ENCODE measurements at places on chromosomes 5 and 9.

- DNase-seq: no peak
These were observed 435.9 kb upstream of the MPDZ start for GRCh38 chr9:13715430-13715829.

GRCh38 chr9:107620801-107621200, 131.2 kb upstream of the KLF4 start:
- no peak for DNase-seq

DNA sequence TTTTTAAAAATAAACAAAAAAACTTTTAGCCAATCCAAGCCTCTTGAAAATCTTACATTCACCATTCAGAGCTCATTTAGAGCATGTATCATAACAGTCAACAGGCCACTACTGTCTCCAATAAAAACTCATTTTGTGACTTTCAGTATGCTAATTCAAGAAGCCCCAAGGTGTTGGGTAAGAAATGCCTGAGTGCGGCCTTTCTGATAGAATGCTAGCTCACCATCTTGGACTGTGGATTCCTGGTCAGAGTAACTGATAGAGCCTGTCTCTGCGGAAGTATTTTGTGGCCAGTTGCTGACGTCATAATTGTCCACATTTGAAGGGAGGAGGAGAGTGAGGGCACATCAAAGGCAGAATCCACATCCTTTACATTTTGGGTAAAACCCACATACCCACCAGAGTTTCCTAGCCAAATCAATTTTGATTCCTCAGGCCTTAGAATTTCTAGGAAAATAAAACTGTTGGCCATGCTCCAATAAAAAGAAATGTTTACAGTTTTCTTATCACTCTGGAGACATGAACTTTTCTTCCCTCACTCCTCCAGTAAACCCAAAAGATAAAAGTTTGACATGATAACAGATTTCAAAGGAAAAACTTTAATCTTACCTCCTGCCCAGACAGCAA, 41.1 kb upstream of the ERCC6L2 start:
- DNase-seq: no peak

DNA sequence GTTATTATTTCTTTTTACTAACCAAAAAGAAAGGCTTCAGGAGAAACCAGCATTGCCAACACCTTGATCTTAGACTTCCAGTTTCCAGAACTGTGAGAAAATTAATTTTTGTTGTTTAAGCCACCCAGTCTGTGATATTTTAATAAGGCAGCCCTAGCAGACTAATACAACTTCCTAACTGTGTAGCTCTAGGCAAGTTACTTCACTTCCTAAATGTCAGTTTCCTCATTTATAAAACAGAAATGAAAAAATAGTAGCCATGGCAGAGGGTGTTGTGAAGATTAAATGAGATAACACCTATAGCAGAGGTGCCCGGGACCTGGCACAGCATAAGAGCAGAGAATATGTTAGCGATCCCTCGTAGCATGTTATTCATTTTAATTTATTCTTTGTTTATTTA, 66.6 kb upstream of the HAND1 start:
- DNase-seq: no peak

- no peak for DNase-seq
These were observed 195.2 kb upstream of the TUT7 start for GRCh38 chr9:86549401-86549811.

DNA sequence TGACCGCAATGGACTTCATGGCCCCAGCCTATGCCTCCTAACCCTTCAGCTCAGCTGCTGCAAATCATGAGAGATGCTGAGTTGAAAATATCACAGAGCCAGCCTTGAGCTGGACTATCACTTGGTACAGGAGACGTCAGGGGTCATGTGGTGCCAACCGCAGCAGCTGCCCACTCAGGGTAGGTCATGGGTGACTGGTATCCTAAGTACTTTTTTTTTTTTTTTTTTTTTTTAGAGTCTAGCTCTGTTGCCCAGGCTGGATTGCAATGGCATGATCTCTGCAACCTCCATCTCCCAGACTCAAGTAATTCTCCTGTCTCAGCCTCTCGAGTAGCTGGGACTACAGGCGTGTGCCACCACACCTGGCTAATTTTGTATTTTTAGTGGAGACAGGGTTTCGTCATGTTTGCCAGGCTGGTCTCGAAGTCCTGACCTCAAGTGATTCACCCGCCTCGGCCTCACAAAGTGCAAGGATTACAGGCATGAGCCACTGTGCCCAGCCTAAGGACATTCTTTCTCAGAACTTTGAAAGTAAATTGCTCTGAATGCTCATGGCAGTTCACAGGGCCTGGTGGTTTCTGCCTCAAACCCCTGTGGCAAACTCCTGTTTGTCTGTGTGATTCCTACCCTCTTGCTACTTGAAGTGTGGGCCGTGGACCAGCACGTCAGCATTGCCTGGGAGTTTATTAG, 21.3 kb downstream of the WWC1 start:
- DNase-seq: no peak

GRCh38 chr5:75348241-75348640, 11.2 kb downstream of the HMGCR start:
- DNase-seq: no peak

- no peak for DNase-seq
These were observed 56.5 kb downstream of the SLC22A5 start for GRCh38 chr5:132425975-132426524.

DNA sequence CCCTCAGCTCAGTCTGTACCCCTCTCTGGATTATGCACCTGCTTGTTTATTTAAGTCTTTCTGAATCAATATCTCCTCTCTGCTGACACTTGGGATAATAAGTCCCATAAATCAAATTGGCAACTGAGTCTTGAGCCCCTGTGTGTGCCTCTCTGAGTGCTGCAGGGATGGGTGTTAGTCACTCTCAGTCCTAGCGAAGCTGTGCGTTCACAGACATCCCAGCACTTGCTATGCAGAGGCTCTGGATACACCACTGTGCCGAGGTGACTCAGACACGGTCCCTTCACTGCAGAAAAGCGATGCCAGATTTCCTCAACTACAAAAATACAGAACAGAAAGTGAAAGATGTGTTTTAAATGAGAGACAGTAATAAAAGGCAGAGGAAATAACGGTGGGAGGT, 4.1 kb upstream of the KCNMB1 start:
- DNase-seq: no peak

- DNase-seq: no peak
These were observed 89.1 kb upstream of the IER5L start for GRCh38 chr9:129267141-129267540.

DNA sequence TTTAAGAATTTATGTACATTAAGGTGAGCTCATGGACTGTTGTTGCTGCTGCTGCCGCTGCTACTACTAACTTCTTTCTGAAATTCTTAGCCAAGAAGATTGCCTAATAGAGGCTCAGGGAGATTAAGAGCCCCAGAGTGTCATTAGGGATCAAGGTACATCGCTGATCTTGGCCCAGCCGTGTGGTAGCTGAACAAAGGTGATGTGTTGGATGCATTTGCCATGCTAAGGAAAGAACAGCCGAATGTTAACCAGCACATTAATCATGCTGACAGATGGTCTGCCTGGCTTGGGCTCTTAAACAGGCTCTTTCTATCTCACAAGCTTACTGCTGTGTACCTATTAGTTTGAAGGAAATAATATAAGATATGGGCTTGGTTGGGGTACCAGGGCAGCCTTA, 137.1 kb downstream of the KCTD16 start:
- DNase-seq: no peak

- no peak for DNase-seq
These were observed 212.4 kb upstream of the DMRT1 start for GRCh38 chr9:629146-629545.

GRCh38 chr5:103389846-103390245, 131.3 kb downstream of the MACIR start:
- no peak for DNase-seq

GRCh38 chr9:134851020-134851419, 29.6 kb upstream of the FCN2 start:
- no peak for DNase-seq

DNA sequence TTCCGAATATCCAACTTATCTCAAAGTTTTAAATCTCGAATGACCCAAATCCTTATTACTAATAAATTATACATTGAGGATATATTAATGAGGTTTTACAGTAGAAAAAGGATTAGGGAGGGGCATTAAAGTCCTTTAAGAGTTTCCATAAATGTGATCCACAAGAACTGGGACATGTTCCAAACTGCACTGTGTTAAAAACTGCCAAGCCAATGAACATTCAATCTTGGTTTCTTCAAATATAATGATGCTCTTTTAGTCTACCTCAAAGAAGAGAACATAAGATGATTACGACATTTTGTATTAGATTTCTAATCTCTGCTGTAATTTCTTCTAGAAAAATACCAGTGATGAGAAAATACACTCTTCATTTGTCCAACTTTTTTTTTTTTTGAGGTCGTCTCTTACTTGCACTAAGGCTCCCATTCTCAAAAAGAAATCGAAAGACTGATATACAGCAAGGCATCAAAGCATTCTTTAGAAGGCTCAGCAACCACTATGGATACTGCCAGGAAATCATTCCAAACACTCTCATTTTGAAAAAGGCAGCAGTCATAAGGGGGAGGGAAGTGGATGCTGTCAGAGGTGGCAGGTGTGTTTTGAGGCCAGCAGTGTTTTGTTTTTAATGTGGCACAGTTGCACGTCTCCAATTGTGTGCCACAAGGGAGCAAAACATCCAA, 1.7 kb downstream of the PTAR1 start:
- no peak for DNase-seq

- DNase-seq: no peak
These were observed 153.1 kb downstream of the FOCAD start for GRCh38 chr9:20837166-20837565.

GRCh38 chr9:120736881-120737280, 22.6 kb upstream of the MEGF9 start:
- DNase-seq: no peak

GRCh38 chr5:20514145-20514544, 526.1 kb upstream of the CDH18 start:
- no peak for DNase-seq
